Fibroblast of skin of abdomen (primary cell): ENCODE measurements at places on chromosomes 2 and 18.

- DNase-seq = no peak
Measured at GRCh38 chr2:234273887-234274584, 222.8 kb downstream of the ARL4C start.

DNA sequence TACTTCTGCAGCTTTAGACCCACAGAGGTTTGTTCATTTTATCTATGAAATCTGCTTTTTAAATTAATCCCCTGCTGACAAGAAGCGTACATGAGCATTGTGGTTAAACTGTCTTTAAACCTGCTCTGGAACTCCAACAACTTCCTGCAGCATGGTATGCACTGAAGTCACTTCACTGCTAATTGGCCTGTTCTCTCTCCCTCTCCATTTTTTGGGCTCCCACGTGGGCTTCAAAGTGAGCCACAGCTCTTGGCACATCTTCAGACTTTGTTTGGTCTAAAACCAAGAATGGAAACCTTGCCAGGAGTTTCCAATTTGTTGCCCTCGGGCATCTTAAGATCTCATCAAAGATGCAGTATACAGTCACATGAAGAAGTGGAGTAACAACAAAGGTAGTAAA is 311.4 kb downstream of the LRRTM1 start:
- DNase-seq = peak; percentile 62

GRCh38 chr2:39492095-39492590 is 55.1 kb upstream of the MAP4K3 start:
- DNase-seq = peak; percentile 95

DNA sequence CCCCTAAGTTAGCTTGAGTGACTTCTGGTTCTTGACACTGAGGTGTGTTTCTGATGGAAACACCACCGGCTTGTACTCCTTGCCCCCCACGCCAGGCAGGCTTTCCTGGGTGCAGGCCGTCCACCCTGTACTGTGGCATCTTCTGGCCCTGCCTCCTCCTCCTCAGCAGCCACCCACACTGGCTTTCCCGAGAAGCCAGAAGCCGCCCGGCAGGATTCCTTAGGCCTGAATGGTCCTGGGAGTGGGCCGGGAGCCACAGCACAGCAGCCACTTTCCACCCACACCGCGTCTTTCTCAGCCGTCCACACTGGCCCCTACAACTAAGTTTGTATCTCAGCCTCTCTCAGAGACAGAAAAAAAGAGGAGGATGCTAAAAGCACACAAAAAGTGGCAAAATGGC is 2.1 kb upstream of the HSBP1L1 start:
- no peak for DNase-seq

DNA sequence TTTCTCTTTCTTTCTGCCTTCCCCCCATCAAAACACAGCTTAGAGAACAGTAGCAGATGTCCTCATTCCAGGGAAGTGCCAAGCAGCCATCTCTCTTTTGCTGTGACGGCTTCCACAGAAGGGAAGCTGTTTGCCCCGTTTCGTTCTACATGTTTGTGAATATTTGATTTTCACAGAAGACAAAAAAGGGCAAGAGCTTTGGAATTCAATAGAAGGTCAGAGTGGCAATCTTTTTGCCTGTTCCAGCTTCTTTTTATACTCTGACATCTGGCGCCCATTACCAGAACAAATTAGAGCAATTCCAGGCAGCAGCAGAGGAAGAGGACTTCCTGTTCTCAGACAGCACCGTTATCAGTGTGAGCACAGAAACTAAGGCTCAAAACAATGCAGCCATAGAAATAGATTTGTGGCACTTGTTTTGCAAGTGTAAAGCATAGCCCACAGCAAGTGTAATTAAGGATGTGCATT is 79.0 kb upstream of the CDH19 start:
- DNase-seq = peak; percentile 22

DNA sequence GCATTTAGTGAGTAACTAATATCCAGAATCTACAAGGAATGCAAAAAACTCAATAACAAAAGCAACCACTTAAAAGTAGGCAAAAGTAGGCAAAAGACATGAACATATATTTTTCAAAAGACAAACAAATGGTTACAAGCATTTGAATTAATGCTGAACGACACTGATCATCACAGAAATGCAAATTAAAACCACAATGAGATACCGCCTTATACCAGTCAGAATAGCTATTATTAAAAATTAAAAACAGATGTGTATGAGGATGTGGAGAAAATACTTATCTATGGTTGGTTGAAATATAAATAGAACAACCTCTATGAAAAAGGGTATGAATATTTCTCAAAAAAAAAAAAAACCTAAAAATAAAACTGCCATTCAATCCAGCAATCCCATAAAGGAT is 51.7 kb downstream of the SNTG2 start:
- peak; percentile 35 for DNase-seq

- no peak for DNase-seq
Measured at GRCh38 chr2:191086706-191087105, 64.1 kb downstream of the STAT4 start.

- DNase-seq = peak; percentile 79
Measured at GRCh38 chr2:100292022-100292580, 30.2 kb downstream of the LONRF2 start.

DNA sequence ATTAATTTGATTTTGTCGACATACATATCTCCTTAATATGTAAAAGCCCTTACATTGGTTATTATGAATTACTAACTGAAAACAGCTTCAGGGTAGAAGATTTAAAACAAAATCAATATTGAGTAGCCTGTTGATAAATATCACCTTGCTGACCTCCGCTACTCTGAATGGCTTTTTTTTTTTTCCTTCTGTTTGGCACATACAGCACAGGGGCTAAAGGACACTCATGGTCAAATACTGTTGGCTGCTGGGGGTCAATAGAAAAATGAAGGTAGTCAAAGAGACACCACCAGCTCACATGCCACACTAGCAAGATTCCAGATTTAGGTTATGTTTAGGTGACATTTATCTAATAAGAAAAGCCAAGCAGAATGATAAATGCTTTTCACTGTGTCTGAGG is 1642.4 kb upstream of the SLC39A10 start:
- no peak for DNase-seq

DNA sequence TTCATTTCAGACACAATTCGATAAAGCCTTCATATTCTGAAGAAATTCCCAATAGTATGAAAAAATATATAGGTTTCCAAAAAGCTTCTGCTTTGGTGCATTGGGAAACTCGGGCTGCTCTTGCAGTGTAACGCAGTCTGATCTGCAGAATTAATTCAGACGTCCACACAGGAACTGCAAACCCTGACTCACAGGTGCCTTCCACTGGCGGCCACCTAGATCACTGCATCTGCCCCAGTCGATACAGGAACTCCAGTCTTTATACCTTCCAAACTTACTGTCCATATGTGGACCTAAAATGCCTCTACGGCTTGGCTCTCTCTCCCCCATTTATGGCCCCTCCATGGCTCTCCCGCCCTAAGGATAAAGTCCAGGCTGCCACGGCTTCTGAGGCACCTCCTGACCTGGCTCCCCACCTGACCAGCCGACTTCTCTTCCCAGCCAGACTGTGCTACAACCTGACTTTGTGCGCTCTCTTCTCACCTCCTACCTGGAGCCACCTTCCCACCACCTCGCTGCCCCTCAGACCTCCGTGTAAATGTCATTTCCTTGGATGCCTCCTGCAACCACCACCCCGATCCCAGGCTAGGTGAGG is 39.7 kb downstream of the L3MBTL4 start:
- no peak for DNase-seq

DNA sequence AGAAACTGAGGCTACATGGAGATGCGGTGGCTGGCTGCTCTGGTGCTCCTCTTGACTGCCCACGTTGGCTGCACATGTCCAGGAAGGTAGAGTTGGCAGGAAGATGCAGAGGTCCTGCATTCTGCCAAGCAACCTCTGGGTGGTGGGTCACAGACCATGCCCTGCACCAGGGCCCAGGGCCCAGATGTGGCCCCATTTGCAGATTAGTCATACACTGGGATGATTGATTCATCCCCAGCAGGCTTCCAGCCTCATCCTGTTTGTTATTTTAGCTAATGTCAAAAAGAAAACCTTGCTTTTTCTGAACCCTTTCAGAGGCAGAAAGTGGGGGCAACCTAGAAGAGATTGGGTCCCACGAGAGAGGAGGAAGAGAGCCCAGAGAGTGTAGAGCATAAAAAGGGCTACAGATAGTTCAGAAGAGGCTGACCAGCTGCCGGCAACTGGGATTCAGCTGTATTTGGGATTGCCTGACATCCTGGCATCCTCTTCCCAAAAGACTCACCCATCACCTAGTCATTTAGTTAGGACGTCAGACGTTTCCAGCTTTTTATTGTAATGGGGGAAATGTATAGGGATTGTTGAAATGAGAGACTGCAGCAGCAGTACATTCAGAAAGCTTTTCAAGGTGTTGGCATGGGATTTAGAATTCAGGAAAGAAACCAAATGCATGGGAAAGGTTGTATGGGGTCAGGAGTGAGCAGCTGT is 101.9 kb downstream of the CTIF start:
- DNase-seq = peak; percentile 29

GRCh38 chr2:26526589-26526988 is 48.7 kb upstream of the OTOF start:
- no peak for DNase-seq

DNA sequence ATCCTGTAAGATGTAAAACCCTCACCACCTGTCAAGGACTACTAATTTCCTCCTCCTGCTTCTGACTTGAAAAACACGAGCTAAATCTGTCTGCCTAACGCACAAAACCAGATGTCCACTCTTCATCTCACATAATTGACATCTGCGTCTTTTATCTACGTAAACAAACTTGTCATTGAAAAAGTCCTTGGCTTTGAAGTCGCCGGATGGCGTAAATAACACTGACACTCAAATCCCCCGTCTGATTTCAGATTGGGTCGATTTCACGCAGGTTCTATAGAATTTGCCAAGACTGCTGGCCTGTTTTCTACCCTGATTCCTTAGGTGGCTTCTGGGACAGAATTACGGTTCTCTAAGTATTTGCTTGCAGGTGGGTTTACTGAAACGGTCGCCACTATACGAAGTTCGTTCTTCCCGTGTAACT is 539 bp upstream of the MOB4 start:
- no peak for DNase-seq

GRCh38 chr2:169330555-169331198 is 31.7 kb downstream of the LRP2 start:
- DNase-seq = no peak

GRCh38 chr2:74881176-74881575 is 47.2 kb downstream of the HK2 start:
- DNase-seq = no peak

DNA sequence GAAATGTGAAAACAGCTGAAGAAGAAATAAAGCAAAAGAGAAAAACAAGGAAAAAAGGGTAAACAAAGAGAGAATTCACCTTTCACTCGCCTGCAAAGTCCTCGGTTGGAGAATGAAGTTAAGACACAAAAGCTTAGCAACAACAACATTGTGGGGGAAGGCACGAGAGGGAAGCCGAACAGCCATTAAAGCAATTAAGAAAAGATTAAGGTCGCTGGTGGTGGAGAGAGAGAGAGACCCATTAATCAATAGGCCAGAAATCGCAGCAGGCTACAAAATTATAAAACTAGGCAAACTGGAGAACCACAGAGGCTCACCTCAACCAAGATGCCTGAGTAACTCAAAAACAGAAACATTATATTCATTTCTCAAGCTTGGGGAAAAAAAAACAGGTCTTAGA is 120.0 kb upstream of the SIX3 start:
- no peak for DNase-seq

- DNase-seq = peak; percentile 24
Measured at GRCh38 chr2:23926290-23926749, 603 bp downstream of the ATAD2B start.

GRCh38 chr2:10920764-10921388 is 9.1 kb downstream of the KCNF1 start:
- DNase-seq = no peak

DNA sequence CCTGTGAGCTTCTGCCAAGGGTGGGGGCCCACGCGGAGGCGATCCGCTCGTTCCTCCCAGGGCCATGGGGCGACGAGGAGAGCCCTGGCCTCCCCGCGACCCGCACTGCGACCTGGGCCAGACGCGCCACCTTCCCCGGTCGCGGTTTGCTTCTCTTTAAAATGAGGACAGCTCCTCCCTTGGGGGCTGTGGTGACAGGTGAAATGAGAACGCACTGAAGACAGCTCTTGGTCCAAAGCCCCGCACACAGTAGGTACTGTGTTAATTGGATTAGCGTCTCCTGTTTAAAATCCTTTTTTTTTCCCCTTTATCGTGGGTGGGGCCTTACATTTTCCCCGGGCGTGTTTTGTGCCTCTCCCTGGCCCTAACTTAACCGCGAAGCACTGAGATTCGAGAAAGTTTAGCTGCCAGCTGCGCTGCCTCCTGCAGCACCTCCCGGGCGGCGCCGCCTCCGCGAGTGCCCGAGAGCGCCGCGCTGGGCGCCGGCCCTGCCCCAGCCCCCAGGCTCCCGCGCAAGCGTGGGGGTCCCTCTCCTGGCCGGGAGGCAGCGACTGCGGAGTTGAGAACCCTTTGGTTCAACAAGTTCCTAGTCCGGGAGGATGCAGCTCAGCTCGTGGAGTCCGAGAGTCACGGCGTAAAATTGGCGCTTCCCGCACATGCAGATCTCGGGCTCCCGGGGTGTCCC is 1.1 kb downstream of the HPCAL1 start:
- DNase-seq = peak; percentile 34

DNA sequence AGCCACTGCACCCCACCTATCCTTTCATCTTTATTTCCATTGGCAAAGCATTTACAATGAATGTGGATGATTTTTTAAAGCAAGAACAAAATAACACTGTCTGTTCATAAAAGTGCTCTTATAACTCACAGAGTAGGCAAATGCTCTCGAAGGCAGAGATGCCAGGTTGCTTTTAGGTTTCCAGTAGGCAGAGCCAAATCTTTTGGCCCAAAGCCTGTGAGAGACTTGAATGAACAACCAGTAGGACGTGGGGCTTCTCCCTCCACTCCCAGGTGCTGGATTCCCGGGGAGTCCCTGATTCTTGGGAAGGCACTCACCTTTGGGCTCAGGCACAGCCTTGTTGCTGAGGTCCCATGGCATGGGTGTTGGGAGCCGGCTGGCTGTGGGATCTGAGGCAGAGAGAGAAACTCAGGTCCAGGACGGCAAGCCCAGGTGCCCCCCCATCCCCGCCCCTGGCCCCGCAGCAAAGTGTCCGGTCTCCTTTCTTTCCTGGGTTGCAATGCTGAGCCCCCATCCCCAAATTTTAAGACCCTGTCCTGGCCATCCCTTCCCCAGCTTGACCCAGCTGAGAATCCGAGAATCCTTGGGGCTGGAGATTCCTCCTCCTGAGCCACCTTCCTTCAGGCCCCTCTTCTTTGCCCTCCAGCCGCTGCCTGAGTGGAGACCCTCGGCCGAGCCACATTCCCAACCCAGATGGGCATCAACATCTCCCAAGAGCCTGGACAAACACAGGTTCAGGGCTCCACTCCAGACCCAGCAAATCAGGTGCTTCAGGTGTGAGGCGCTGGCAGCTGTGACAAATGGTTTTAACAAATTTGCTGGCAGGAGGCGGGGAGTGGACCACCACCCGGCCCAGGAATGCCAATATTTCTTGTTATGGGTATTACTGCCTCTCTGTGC is 5.8 kb downstream of the NEURL3 start:
- no peak for DNase-seq
